ENCODE measurements at places on chromosomes 6 and 20.

DNA sequence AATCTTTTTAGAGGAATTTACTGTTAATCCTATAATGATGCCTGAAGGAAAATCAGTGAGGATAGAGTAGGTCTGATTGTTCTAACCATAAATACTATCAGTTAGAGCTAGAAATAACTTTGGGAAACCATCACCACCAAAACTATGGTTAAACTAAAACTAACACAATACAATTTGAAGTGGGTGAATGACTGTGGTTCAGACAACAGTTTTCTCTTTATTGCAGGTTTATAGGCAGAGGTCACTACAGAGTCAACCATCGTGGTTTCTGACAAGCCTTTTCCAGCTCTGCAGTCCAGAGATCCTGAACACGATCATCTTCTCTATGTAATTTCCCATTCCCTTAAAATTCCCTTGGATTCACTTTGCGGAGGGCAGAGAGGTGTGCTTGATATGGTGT lies 134.3 kb downstream of the IBTK start:
- DNase-seq, result no peak

DNA sequence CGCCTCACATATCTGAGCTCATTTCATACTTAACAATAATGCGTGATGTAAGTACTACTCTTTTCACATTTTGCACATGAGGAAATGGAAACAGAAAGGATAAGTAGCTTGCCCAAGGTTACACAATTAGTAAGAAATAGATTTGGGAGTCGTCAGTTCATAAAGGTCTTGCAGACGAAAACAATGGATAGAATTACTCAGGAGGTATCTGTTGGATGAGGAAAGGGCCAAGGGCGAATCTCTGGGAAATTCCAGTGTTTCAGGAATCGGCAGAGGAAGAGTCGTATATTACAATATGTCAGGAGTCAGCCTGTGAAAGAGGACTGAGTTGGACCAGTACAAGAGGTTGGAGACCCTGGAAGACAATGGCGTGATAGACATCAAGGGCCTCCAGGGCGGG lies 12.8 kb upstream of the EDN1 start:
- DNase-seq, result no peak

GRCh38 chr6:71967436-71967835 lies 81.1 kb downstream of the RIMS1 start:
- DNase-seq, result peak; percentile 45

DNA sequence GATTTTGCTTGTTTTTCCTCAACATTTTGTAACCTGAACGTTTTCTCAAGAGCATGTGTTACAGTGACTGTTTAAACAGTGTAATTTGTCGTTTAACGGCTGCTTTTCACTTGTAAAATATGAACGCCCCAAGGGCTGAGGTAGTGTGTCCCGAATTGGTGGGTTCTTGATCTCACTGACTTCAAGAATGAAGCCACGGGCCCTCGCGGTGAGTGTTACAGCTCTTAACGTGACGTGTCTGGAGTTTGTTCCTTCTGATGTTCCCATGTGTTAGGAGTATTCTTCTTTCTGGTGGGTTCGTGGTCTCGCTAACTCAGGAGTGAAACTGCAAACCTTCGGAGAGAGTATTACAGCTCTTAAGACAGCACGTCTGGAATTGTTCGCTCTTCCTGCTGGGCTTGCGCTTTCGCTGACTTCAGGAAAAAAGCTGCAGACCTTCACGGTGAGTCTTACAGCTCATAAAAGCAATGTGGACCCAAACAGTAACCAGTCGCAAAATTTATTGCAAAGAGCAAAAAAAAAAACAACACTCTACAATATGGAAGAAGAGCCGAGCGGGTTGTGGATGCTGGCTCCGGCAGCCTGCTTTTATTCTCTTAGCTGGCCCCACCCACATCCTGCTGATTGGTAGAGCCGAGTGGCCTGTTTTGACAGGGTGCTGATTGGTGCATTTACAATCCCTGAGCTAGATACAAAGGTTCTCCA lies 25.1 kb upstream of the TRIM27 start:
- DNase-seq, result peak; percentile 19

- DNase-seq, result no peak
These were observed 20.1 kb downstream of the ZC2HC1B start for GRCh38 chr6:143884216-143884900.

GRCh38 chr6:99412065-99412464 lies 13.0 kb downstream of the PNISR start:
- DNase-seq, result no peak

DNA sequence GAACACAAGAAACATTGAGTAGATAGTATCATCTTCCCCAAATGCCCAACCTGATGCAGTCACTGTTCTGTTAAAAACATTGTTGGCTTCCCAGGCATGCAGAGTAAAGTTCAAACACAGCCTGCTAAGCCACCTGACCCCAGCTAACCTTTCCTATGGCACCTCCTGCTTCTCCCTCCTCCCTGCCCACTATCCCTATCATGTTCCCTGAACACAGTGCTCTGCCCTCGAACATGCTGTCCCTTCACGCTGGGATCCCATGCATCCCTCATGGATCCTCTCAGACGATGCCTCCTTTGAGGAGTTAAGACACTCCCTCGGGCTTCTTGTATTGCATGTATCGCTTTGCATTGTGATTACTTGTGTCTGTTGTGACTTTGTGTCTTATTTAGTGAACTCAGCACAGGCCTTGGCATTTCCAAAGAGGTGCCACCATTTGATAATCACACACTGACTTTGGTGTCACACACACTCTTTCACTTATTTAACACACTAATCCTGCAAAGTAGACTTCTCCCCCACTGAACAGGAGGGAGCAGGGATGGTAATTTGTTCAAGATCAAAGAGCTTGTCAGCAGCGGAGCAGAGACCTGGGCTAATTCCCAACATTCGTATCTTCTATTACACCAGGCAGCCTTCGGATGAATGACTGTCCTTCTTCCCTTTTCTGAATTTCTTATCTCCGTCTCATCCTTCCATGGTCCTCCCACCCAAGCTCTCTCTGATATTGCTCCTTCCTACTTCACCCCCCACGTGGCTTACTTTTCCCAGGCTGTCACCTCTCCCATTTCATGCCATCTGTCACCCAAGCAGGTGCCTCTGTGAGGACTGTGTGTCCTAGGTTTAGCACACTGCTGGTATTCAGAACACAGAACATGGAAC lies 28.3 kb upstream of the SMIM29 start:
- no peak for DNase-seq

DNA sequence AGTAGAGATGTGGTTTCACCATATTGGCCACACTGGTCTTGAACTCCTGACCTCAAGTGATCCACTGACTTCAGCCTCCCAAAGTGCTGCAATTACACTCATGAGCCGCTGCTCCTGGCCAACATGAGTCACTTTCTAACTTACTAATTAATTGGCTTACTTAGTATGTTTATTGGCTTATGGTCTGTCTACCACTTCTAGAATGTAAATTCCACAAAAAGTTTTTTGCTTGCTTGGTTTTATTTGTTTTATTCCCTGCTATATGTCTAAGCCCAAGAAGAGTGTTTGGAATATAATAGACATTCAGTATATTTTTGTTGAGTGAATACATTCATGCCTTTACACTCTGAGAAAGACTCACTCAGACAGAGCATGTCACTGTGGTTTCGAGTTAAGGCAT lies 86.0 kb downstream of the SAMD3 start:
- no peak for DNase-seq

GRCh38 chr6:87909849-87910248 lies 137.8 kb upstream of the SPACA1 start:
- DNase-seq, result peak; percentile 64

DNA sequence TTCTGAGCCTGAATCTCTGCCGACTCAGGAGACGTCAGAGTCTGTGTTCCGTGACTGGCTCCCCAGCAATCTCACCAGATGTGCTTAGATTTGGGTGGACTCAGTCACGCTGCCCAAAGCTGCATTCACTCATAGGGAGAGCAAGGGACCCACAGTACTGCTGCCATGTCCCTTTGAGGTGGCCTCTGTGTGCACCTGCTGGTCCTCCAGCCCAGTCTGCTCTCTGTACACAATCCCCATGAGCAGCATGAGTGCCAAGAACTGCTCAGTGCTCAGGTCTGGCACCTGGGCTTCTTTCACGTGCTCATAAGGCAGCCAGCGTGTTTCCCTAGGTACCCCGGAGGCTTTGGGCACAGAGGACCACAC lies 44.2 kb upstream of the TIAM2 start:
- DNase-seq, result no peak

- DNase-seq, result no peak
These were observed 735 bp downstream of the SOBP start for GRCh38 chr6:107490566-107491137.
